T-helper 2 cell treated with Interferon-gamma antibody and Interleukin-4, amounts not matched to agents 5 μg/mL and 100 μg/mL, for 36 hours (primary cell): ENCODE measurements at places on chromosomes 6 and 20.

- DNase-seq, result no peak
Observed at GRCh38 chr20:57087102-57087501, 179.3 kb downstream of the BMP7 start.

DNA sequence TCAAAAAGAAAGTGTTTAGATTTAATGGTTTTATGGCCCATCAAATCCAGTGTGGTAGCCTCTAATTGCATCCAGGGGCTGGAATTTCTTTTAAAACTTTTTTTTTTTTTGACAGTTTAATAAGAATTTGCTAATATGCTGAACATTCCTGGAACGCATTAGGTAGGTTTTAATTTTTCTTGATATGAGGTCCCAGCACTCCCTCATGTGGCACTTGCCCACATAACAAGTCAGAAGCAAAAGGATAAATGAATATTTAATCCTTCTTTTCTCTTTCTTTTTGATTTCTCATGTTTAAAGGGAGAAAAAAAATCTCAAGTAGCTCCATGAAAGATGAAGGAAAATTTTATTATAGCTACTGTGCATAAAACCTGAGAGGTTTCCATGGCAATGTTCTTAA lies 13.5 kb downstream of the HAO1 start:
- DNase-seq, result no peak

DNA sequence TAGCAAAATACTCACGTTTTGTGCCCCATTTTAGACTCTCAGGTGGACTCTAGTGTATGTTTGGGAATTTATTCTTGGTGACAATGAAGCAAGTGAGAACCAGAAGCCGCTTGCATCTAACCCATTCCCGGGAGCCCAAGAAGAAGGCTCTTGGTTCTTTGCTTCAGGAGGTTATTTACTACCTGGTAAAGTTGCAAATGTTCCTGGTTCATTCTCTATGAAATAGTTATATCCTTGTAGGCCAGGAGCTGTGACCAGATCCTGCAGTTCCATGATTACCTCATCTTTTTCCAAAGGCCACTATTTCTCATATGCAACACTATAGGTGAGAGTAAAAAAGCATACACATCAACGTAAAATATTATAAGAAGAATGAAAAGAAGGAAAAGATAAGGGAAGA lies 60.9 kb upstream of the FABP7 start:
- no peak for DNase-seq

DNA sequence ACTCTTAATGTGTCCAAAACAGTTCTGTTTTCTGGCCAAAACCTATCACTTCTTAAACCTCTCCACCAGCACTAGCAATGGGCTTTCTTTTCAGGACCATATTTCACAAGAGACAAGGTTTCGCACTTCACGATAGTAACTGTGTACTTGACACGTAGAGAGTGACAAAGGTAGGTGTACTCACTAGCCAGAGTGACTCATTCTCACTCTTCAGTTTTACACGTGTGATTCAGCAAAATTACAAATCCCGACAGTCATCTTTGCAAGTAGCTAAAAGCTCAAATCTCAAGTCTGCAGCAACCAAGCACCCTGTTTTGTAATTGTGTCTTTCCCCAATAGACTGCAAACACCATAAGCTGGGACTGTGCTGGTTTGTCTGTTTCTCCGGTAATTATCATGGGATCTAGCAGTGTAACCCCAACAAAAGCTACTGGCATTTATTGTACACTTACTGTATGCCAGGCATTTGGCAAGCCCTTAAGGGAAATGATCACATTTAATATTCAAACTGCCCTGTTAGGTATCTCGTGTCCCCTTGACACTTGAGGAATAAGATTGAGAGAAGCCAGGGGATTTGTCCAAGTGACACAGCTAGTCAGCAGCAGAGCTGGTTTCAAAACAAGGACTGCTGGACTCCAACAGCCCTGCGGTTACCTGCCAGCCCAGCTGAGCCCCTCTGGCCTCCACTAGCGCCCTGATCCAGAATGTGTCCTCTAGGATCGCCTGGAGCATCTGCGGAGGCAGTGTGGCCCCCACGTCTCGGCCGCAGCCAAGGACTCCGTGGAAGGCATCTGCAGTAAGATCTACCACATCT lies 9.9 kb downstream of the PCIF1 start:
- DNase-seq, result no peak

DNA sequence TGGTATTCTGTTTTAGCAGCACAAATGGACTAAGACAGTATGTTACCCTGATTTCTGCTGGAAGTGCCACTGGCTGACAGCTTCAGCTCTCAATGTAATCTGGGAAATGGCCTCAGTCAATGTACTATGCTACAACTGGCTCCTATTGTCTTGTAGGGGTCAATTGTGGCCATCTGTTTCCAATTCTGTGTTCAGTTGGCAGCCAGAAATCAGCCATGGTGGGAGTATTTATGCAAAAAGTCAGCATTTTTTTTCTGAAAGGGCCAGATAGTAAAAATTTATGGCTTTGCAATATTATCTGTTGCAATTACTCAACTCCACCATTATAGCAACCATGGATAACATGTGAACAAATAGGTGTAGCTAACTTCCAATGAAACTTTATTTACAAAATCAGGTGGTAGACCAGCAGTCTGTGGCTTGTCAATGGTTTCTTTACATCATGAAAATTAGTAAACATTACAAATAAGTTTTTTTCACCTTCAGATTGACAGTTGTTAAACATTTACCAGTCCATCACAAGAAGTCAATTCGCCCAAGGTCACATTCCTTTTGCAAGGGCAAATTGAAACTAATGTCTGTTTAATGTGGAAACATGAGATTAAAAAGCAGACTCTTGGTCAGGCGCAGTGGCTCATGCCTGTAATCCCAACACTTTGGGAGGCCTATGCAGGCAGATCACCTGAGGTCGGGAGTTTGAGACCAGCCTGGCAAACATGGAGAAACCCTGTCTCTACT lies 58.3 kb upstream of the TSHZ2 start:
- DNase-seq, result no peak

DNA sequence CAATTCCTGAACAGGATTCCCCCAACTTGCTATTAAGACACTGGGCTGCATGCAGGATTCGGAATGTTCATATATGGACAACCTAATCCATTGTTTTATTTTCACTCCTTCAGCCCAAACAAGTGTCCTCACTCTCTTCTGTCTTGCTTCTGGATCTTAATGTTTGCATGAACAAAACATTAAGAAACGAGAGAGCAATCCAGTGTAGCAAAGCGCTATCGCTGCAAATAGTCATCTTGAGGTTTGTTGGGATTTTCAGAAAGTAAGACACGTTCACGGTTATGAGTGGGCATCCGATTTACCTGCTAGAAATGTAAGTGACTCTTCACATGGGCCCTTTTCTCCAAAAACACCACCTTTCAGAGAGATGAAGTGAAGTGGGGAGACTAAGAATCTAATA lies 156.4 kb downstream of the MBOAT1 start:
- DNase-seq, result no peak

DNA sequence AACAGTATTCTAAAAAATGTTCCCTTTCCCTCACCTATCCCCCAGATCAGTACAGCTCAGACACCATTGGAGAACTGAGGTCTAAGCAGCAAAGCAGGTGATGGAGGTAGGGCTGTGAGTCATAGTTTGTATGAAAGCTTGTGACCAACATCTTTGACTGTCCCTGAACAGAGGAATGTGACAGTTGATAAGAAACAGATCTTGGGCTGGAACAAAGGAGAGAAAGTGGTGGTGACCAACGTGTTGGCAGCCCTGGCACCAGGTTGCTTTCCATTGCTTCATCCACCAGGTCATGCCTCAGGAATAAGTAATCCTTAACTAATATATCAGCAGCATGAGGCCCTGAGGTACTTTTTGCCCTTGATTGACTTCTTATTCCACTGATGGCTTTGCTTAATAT lies 19.9 kb upstream of the CRIP3 start:
- no peak for DNase-seq

DNA sequence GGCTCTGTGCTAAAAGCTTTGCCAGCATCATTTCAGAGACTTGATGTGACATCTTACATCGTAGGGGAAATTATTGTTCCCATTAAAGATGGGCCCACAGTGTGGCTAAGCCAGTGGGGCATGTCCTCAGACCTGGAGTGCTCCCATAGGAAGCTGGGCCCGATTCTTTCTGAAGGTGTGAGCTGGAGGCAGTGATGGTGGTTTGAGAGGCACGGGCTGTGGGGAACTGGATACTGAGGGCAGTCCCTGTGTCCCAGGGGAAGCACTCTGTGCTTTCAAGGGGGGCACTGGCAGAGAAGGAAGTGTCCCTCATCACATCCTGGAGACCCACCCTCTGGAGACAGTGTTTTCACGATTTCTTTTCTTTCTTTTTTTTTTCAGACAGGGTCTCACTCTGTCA lies 8.6 kb upstream of the FAM110A start:
- DNase-seq, result no peak

DNA sequence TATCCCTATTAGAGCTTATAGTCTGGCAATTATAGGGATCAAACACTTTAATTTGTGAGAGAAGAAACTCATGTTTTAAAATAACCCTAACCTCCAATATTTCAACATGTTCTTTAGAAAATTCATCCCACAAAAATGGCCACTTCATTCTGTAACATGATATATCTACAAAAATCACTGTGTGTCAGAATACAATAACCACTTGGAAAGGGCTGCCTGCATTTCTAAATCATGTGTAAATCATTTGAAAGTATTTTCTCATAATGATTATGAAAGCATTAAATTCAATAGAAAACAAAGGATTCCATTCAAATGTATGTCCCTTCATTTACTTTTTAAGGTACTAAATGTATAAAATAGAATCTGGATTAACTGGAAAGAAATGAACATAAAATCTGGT lies 101.4 kb upstream of the NHSL1 start:
- DNase-seq, result no peak

GRCh38 chr6:85124472-85125354 lies 325.2 kb upstream of the NT5E start:
- DNase-seq, result no peak

DNA sequence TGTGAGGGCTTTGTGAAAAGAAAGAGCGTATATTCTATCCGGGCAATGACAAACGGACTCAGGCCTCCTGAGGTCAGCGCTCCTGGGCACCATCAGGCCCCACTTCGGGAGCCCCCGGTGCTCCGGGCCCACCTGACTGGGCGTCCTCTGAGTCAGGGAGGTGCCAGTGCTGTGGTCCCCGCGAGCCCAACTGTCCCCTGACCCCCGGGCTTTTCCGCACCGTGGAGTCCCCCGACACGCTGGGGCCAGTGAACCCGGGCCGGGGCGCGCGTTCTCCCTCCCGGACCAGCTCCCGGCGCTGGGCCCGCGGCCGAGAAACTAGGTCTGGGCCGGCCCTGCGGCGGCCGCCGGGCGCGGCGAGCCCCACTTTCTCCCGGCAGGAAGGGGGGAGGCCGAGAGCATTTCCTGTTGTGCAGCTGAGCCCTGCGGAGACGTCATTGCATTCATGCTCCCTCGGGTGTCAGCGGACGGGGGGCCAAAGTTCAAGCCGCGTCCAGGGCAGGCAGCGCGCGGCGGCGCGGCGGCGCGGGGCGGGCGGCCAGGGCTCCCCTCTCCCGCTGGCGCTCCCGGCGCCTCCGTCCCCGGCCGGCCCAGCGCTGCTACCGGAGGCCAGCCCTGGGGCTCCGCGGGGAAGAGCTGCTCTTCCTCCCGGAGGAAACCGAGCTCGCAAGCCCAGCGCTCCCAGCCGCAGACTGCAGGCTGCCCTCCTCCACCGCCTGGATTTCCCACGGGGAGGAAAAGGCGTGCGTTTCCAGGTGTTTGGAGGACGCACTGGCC lies 18.3 kb downstream of the HIVEP2 start:
- peak; percentile 70 for DNase-seq

- no peak for DNase-seq
Observed at GRCh38 chr6:168609026-168609685, 168.2 kb downstream of the SMOC2 start.

DNA sequence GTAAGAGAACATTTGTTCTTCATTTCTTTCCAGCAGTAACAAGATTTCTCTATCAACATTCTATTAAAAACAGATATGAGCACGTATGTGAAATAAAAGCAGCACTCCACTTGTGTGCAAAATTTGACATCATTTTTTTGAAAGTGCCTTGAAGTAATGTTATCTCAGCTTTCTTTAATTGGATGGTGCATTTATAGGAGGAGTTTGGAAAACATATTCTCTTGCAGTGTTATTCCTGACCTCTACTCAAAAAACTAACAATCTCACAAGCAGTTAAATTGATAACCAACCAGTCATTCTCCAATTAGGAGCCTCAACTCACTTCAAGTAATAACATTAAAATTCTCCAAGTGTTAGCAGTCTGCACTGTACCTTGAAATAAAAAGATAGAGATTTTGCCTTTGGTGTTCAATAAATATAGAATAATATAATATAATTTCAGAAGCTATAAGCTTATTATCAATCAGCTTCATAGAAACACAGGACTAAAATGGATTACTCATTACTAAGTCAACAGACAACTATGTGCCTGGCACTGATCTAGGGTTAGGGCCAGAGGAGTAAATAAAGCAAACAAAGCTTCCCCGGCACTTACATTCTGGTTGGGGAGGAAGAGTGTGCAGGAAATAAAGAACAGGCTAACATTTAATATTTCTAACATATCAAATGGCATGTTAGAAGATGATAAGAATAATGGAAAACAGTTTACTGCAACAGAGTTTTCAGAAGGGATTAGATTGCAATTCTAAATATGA lies 149.0 kb upstream of the SGK1 start:
- DNase-seq, result no peak

GRCh38 chr6:14068133-14068532 lies 49.4 kb upstream of the CD83 start:
- peak; percentile 48 for DNase-seq
